ENCODE measurements at places on chromosomes 4 and X.

DNA sequence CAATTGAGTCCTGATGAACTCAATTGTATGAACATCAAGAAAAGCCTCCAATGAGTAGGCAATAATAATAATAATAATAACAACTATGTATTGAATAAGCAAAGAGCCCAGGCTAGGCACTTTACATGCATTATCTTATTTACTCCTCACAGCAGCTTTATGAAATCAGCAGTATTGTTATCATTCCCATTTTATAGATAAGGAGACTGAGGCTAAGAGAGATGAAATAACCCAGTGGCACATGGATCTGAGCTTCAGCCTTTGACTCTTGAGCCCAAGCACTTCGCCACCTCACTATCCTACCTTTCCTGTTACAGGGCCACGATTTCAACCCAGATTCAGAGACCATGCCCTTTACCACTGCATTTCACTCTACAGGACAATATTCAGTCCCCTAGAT, 3.2 kb downstream of the RAB33A start:
- DNase-seq, result no peak

DNA sequence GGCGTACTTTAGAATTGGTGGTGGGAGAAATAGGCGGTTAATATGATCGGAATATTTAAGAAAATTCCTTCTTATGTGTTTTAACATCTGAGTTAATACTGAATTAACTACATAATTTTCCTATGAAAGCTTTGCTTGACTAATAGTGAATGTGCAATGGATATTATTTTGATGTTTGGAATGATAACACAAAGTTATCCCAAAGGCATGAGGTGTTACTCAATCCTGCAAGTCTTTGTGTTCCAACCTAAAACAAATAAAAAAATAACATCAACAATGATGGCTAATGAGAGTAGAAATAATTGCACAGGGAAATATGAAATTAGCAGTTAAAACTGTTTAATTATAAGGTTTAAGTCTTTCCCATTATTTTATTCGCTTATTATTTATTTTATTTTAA, 183.6 kb upstream of the ARSJ start:
- no peak for DNase-seq

DNA sequence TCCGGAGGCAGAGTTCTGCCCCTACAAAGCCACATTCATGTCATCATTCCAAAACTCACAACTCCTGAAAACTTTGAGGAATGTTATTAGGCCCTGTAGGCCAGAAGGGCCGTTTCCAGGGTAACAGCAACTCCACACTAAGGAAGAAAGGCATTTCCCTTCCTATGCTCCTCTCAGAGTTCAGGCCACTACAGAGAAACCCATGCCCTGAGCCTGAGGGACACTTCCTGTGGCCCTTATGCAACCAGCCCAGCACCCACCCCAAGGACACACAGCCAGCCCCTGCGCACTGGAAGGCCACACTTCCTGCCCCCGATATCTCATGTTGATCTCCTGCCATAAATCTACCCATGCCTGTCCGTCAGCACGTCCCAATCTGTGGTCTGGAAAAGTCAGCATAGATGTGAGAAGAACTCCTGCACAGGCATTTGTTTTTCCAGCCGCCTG, 289.3 kb downstream of the BCOR start:
- no peak for DNase-seq

GRCh38 chr4:153850533-153851280, 61.8 kb upstream of the SFRP2 start:
- no peak for DNase-seq

DNA sequence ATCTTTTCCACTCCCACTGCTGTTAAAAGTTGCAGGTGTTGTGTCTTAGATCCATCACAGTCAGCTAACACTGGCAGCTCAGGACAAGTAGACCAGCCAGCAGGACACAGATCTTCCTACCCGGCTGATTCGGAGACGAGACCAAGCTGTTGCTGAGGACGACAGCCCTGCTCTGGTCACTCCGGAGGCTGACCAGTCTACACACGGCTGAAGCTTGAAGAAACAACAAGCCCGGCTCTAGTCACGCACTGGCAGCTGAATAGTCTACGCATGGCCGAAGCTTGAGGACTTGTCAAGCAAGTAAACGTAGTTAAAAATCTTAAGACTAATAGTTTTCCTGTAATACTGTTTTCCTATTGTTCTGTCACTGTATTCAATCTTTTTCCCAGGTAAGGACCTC, 1.8 kb downstream of the ACOX3 start:
- DNase-seq, result no peak

DNA sequence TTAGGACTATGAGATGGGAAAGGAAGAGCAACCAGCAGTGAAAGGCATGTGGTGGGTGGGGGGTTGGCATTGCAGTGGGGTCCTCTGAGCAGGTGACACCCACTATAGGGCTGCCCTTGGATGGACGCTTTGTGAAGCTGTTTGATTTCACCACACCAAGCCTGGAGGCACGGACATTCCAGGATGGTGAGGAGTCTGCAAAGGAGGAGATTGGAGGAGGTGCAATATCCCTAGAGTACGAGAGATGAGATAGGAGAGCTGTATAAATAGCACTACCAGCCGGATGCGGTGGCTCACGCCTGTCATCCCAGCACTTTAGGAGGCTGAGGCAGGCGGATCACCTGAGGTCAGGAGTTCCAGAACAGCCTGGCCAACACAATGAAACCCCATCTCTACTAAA, 42.3 kb downstream of the SHOX start:
- no peak for DNase-seq

DNA sequence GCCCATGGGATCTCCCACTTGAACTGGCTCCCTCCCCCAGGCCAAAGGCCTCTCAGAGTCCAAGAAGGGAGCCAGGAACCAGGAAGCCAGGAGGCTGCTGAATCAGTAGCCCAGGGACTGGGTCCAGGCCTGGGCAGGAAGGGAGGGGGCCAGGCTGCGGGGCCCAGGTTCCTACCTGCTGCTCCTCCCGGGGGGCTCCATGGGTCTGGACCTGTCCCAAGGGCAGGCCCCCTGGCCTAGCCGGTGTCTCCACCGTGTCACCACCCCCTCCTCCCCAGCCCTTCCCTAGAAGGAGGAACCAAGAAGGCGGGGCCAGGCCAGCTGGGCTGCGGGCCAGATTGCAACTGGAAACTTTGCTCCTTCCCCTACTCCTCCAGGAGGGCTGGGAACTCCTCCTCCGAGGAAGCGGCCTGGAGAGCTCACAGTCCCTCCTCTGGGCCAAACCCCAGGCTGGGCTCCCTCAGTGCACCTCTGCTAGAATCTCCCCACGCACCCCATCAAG, at the start of gene IQSEC2:
Gene IQSEC2, minus strand, starts transcription at position 264 of the 502 bp plus-strand sequence.
- DNase-seq, result peak; percentile 42

DNA sequence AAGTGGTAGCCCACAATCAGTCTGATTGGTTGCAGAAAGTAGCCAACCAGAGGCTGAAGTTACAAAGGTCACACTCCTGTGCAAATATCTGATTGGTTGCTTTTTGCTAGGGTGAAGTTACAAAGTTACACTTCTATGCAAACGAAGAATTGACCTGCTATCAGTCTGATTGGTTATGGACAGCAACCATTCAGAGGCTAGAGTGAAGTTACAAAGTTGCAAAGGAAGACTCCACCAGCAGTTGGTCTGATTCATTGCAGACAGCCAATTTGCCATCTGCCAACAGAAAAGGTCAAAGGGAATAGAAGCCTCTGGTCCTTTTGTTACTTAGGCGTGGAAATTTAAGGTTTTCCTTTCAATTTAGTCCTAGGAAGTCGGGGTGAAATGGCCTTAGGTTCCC, 377.7 kb downstream of the PRDM5 start:
- no peak for DNase-seq

DNA sequence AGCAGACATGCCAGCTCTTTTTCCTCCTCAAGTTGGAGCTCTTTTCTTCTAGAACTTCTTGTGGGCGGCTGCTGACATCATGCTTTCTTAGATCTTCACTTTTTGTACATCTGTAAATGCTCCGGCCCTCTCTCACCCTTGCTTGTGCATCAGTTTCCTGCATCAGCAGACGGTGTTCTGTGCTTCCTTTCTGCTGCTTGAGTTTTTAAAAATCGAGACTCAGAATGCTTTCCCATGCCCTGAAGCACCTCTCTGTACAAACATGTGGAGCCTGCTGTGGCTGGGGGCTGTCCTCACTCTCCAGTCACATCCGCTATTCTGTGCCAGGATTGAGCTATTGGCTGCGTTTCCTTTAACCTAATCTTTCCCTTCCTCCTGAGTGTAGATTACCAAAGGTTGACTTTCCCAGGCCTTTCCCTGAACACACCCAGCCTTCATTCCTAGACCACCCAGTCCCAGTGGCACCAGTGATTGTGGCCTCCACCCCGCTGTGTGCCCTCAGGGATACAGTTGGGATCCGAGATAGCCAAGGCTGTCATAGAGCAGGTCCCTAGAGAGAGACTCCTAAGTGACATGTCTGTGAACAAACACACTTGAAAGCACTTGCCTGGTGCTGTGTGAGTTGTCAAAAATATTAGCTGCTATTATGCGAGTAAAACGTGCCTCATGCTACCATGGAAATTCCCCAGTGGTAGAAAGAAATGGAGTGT, 41.9 kb downstream of the TNIP2 start:
- no peak for DNase-seq

GRCh38 chr4:142846729-142847596, 862 bp upstream of the INPP4B start:
- no peak for DNase-seq

- DNase-seq, result peak; percentile 67
These were observed 203.6 kb downstream of the SPRY1 start for GRCh38 chr4:123599920-123600810.

DNA sequence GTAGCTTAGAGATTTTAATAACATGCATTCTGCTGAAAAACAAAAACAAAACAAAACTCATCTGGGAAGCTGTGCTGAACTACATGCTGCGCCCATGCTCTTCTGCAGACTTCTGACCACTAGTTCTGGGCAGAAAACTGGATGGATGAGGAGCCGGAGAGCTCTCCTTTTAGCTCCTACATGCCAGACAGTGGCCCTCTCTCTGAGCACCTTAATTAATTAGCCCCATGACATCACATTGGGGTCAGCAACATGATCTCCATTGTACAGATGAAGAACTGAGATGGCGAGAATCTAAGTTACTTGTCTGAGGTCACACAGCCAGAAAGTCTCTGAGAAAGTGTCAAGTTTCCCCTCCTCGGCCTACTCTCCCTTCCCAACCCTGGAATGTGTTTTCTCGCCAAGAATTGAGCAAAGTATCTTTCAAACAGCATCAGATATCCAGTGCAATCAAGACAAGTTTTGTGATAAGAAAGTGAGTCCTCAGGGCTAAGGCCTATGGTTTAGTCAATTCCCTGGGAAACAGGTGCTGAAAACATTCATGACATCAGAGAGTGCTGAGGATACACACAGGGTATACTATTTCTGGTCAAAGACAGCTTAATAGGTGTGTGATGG, 21.6 kb downstream of the SCD5 start:
- DNase-seq, result no peak

DNA sequence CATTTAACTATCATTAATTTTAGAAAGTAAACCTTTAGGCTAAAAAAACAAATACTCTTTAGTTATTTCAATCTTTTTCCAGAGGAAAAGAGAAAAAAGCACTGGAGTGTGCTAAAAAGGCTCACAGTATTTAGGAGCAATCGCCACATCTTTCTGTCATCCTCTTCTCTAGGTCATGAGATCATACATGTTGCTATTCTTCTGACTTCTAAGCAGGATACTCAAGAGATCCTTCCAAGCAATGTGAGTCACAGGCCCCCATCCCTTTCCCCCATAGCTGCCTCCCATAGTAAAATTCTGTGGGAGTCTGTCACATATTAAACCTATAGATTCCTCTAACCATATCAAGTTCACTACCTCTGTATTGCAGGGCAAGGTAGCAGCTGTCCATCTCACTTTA, 7.7 kb downstream of the EDNRA start:
- DNase-seq, result no peak

- no peak for DNase-seq
These were observed 11.7 kb downstream of the SMARCAD1 start for GRCh38 chr4:94219402-94219801.

- no peak for DNase-seq
These were observed 754.3 kb upstream of the MAGEB2 start for GRCh38 chrX:29461039-29461438.

DNA sequence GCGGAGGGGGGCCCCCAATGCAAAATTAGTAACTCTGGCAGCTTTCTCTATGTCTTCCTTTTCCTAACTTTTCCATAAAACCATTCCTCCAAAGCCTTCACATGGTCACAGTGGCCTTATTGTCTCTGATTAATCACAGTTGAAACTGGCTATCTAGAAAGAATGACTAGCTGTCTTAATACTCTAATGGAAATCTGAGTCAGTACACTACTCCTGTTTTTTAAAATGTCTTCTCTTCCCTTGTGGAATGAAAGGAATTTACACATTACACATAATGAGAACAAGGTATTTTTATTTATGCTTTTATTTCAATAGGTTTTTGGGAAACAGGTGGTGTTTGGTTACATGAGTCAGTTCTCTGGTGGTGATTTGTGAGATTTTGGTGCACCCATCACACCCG, 66.3 kb upstream of the PUDP start:
- no peak for DNase-seq

DNA sequence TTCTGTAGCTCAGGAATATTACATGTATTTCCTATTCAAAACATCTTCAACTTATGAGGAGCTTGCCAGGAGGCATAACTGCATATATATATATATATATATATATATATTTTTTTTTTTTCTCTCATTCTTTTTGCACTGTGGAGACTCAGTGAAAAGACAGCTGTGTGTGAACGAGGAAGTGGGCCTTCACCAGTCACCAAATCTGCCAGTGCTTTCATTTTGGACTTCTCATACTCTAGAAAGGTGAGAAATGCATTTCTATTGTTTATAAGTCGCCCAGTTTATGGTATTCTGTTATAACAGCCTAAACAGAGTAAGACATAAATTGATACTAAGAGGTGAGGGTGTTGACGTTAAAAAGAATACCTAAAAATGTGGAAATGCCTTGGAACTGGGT, 710.6 kb downstream of the TRAM1L1 start:
- no peak for DNase-seq

GRCh38 chr4:78720994-78721677, 55.0 kb upstream of the BMP2K start:
- peak; percentile 42 for DNase-seq

DNA sequence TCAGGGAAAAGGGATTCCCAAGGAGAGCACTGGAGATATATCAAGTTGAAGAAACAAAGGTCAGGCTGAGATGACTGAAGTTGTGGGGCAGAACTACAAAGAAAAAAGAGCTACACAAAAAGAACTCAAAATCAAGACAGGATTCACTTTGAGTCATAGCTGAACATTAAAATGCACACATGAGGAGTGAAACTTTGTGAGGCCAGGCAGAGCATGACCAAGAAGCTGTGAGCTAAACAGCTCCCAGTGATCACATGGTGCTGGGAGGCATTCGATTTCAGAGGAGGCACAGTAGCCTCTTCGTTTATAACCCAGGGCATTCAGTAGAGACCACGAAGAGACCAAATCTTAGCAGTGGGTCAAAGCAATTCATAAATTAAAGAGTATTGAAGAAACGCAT, 145.3 kb downstream of the ATRX start:
- DNase-seq, result no peak

- DNase-seq, result no peak
These were observed 22.2 kb downstream of the QDPR start for GRCh38 chr4:17489721-17490120.

- DNase-seq, result no peak
These were observed 23.5 kb downstream of the OTC start for GRCh38 chrX:38375891-38376290.

Measured in liver (tissue), 10 donors.